Type B pancreatic cell (in vitro differentiated cells): ENCODE measurements at places on chromosomes 4 and X.

DNA sequence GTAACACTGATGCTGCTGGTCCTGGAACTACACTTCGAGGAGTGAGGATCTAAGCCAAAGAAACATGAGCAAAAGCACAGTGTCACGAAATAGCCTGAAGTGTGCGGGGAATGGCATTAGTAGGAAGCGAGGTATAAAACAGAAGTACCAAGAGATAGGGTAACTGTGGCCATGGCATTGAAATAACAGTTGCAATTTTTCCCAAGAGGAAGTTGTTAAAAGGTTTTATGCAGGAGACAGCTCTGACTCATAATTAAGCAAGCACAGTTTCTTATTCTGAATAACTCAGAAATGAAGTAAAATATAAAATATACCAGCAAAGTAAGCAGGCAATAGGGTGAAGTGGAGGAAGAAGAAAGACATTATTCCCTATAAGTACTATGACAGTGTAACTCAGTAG, 90.3 kb upstream of the TMEM150C start:
- DNase-seq = no peak

DNA sequence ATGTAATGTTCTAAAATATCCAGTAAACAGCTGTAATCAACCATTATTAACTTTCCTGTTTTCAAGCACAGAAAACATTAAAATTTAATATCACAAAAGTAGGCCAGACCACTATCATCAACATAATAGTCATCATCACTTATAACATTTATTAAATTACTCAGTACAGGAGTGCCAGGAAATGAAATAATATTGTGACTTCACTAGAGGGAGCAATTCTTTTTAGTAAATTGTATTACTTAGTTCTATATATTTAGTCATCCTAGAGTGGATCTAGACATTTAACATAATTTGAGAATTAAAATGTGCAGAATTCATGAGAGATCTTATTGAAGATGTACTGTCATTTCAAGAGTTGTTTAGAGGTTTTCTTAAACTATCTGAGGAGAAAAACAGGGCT, 33.6 kb downstream of the PITX2 start:
- no peak for DNase-seq

GRCh38 chrX:7068939-7069367, 78.6 kb upstream of the STS start:
- DNase-seq = no peak

GRCh38 chrX:46447384-46447783, 97.8 kb downstream of the ZNF674 start:
- DNase-seq = no peak

GRCh38 chr4:41889317-41889716, 45.9 kb upstream of the TMEM33 start:
- no peak for DNase-seq

DNA sequence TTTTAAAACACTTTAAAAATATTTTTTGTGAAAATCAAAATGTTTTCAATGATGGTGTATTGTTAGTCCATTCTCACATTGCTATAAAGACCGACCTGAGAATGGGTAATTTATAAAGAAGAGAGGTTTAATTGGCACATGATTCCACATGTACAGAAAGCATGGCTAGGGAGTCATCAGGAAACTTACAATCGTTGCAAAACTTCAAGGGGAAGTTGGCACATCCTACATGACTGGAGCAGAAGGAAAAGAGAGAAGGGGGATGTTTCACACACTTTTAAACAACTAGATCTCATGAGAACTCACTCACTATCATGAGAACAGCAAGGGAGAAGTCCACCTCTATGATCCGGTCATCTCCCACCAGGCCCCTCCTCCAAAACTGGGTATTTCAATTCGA, 110.7 kb downstream of the TMEM47 start:
- DNase-seq = no peak
